ENCODE measurements at places on chromosomes 11 and 22. TPM values are rescaled to one million over a fixed set of nuclear protein-coding genes. Genes with fewer than 3 reads are reported as not detected.
A peak's percentile ranks its signal among the peaks of the same experiment; 100 is the strongest.

GRCh38 chr22:17116572-17117330 is 4.4 kb downstream of the TMEM121B start:
- no peak overlapping the region for H3K27ac ChIP-seq
- no peaks in the 10 kb centered on the region for H3K36me3 ChIP-seq
- no peak for DNase-seq

DNA sequence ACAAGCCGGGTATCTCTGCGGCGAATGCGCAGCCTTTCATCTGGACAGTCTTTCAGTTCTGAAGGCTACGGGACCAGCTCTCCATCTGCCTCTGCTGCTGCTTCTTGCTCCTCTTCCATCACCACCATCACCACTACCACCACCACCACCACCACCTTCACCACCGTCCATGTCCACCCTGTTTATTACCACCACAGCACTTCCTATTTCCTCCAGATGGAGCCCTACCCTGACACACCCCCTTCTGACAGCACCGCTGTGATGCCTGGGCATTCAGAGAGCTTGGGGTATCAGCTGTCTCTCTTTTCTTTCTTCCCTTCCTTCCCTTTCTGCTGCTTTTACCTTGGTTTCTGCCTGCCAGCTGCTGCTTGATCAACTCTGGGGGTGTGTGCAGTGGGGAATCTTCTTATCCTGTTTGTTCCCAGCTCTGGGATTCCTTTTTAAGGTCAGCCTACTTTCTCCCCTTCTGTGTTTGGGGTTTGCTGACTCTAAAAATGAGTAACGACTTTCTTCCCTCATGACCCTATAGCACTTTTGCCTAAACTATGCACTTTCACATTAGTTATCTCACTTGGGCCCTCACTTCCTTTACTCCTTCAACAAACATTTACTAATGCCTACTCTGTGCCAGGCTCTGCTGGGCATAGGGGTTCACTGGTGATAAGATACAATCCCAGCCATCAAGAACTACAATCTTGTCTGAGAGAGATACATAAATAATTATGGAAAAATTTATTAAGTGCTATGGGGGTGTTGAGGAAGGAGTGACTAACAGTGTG is 7.8 kb upstream of the RRM1 start:
- H3K36me3 ChIP-seq, result peaks cover 3% of the 10 kb centered on the region
- H3K4me3 ChIP-seq, result no peak overlapping the region
- H3K27me3 ChIP-seq, result no peaks in the 10 kb centered on the region

DNA sequence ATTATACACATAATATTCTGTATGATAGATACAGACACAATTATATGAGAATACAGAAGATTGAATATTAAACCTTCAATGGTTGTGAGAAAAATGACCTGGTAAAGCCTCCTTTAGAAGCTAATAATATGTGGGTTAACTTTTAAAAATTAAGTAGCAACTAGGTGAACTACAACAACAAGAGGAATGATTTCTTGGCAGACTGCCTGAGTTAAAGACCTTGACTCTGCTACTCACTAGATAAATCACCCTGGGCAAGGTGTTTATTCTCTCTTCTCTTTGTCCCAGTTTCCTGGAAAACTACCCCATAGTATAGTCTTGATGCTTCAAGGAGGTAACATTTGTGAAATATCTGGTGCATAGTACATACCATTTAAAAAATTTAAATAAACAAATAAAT is 519.6 kb upstream of the TENM4 start:
- DNase-seq, result no peak
- H3K4me1 ChIP-seq, result no peaks in the 10 kb centered on the region
- H3K4me3 ChIP-seq, result no peak overlapping the region
- no peaks in the 10 kb centered on the region for H3K27me3 ChIP-seq

DNA sequence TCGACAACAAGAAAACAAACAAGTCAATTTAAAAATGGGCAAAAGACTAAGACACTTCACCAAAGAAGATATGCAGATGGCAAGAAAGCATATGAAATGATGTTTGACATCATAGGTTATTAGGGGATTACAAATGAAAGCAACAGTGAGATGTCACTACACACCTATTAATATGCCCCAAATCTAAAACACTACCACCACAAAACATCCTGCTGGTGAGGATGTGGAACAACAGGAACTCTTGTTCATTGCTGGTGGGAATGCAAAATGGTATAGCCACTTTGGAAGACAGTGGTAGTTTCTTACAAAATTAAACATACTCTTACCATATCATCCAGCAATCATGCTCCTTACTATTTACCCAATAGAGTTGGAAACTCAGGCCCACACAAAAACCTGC is 29.0 kb downstream of the PRRG4 start:
- no peaks in the 10 kb centered on the region for H3K27me3 ChIP-seq
- no peaks in the 10 kb centered on the region for H3K4me1 ChIP-seq
- no peak overlapping the region for H3K4me3 ChIP-seq

GRCh38 chr11:99432677-99433076 is 411.9 kb downstream of the CNTN5 start:
- no peak for DNase-seq
- no peak overlapping the region for H3K4me3 ChIP-seq
- no peaks in the 10 kb centered on the region for H3K4me1 ChIP-seq
- no peaks in the 10 kb centered on the region for H3K36me3 ChIP-seq
- no peaks in the 10 kb centered on the region for H3K27me3 ChIP-seq
- no peak overlapping the region for H3K27ac ChIP-seq

DNA sequence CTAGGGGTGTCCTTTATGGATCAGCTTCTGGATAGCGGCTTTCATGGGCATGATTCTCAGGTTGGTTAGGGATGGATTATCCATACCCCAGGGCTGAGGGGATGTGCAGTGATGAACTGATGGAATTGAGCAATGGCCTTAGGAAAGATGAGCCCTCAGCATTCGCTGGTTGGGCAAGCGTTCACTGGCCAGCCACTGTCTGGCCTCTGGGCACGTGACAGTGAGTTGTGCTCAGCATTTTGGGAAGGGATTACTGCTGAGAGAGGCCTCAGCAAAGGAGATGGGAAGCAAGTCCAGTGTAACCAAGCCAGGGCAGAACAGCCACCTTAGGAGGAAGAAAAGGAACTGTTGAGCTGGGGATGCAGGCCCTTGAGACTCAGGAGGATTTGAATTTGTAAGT is 17.4 kb downstream of the UBASH3B start:
- no peaks in the 10 kb centered on the region for H3K27me3 ChIP-seq
- no peak overlapping the region for H3K27ac ChIP-seq
- peak; percentile 80 for DNase-seq
- H3K4me1 ChIP-seq, result no peaks in the 10 kb centered on the region
- H3K4me3 ChIP-seq, result no peak overlapping the region

GRCh38 chr11:47257517-47258316 is at the start of gene NR1H3:
Gene NR1H3, plus strand, starts transcription at chr11:47257996. Its CDS starts 1,221 bp downstream, at chr11:47259217.
- H3K4me1 ChIP-seq, result no peaks in the 10 kb centered on the region
- DNase-seq, result peak; percentile 89
- H3K27me3 ChIP-seq, result no peaks in the 10 kb centered on the region

DNA sequence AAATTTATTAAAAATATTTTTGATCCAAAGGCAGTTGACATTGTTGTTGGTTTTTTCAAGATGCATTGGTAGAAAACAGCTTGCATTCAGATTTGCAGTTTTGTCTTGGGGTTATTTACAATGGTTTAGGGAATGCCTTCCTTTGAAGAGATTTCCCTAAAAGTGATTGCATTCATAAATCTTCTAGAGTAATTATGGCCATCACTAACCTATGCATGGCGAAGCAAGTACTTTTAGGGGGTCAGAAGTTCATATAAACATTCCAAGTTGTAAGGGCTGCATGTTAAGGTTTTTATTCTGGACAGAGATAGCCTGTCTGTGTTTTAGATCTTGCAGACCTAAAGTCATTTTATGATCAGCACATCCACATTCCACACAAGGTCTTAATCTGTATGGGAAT is 53.5 kb downstream of the PPFIBP2 start:
- H3K4me1 ChIP-seq, result no peaks in the 10 kb centered on the region
- DNase-seq, result no peak
- no peaks in the 10 kb centered on the region for H3K27me3 ChIP-seq
- H3K36me3 ChIP-seq, result peaks cover 2% of the 10 kb centered on the region
- H3K27ac ChIP-seq, result no peak overlapping the region

GRCh38 chr11:45852712-45853101 is 5.4 kb downstream of the CRY2 start:
- no peak overlapping the region for H3K4me3 ChIP-seq
- DNase-seq, result no peak
- H3K36me3 ChIP-seq, result peaks cover 3% of the 10 kb centered on the region
- no peak overlapping the region for H3K27ac ChIP-seq
- peaks cover 12% of the 10 kb centered on the region for H3K4me1 ChIP-seq
- no peaks in the 10 kb centered on the region for H3K27me3 ChIP-seq

- no peak overlapping the region for H3K4me3 ChIP-seq
- no peaks in the 10 kb centered on the region for H3K36me3 ChIP-seq
- no peaks in the 10 kb centered on the region for H3K27me3 ChIP-seq
- no peak overlapping the region for H3K27ac ChIP-seq
- no peak for DNase-seq
These were observed 886 bp upstream of the P4HA3 start for GRCh38 chr11:74312326-74312725.

DNA sequence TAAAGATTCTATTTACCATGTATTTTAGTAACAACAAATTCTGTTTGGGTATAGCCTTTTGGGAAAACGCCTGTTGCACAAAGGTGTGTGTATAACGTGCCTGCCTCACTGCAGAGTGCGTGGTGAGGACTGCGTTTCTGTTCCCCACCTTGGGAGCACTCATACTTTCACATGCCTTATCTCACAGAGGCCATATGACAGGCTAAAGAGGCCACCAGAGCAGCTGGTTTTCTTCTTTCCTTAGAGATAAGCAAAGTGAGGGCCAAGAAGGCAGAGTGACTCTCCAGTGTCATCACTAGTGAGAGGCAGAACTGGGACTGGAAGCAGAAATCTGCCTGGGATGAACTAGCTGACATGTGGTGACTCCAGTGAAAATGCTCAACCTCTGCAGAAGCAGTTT is 369.2 kb upstream of the NARS2 start:
- no peaks in the 10 kb centered on the region for H3K36me3 ChIP-seq
- H3K27me3 ChIP-seq, result no peaks in the 10 kb centered on the region
- H3K27ac ChIP-seq, result no peak overlapping the region
- no peak overlapping the region for H3K4me3 ChIP-seq
- no peak for DNase-seq
- no peaks in the 10 kb centered on the region for H3K4me1 ChIP-seq

GRCh38 chr11:121024989-121025388 is 1.1 kb downstream of the TBCEL start:
- H3K4me3 ChIP-seq, result peak overlapping the region; percentile 74
- no peaks in the 10 kb centered on the region for H3K36me3 ChIP-seq
- H3K27me3 ChIP-seq, result no peaks in the 10 kb centered on the region
- peaks cover 5% of the 10 kb centered on the region for H3K4me1 ChIP-seq
- no peak overlapping the region for H3K27ac ChIP-seq

- peak overlapping the region; percentile 30 for H3K27ac ChIP-seq
- H3K4me3 ChIP-seq, result peak overlapping the region; percentile 87
- H3K36me3 ChIP-seq, result peaks cover 4% of the 10 kb centered on the region
- H3K27me3 ChIP-seq, result no peaks in the 10 kb centered on the region
These were observed 2.3 kb downstream of the SMTN start for GRCh38 chr22:31083377-31083768.

The RAG2 gene
- polyA plus RNA-seq, result not detected

The RAC2 gene
- 14.5 TPM for polyA plus RNA-seq

The TRIM49C gene
- not detected for polyA plus RNA-seq

The TTLL1 gene
- polyA plus RNA-seq, result 4.5 TPM

The PAK1 gene
- polyA plus RNA-seq, result 11.8 TPM

The MUC2 gene
- 11.8 TPM for polyA plus RNA-seq

The ZNF215 gene
- not detected for polyA plus RNA-seq
